ENCODE measurements at places on chromosomes 1 and 21.

DNA sequence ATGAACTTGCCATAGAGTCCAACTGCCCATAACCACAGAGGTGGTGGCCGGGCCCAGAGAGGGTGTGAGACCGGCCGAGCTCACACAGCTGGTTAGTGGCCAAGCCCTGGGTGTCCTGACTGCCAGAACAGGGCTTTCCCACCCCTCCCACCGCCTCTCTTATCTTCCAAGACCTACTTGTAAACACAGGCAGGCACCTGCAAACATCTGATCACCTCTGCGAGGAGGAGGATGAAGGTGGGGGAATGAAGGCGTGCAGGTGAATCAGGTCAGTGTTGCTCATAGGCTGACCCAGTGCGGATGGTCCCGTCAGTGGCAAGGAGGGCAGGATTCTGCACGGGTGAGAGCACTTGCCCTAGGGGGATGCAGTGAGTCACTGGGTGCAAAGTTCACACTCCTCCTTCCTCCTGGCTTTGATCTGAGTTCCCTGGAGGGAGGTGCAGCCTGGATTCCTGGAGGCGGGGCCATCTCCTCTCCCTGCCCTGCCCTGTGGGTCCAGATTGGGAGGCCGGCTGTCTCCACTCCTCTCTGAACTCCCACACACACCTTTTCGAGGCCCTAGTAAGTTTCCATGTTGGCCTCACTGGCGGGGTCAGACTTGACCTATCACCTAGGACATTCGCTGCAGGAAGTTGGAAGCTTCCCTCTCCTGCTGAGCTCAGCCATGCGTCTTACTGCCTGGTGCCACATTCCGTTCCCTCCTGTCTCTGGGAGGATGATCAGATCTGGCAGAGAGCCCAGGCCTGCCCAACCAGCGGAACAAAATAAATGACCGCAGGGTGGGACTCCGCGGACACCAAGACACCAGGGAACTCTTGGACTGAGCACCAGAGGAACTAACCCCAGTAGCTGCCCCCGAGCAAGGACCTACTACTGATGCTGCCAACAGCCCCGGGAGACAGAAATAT is 7.3 kb downstream of the UQCRHL start:
- peak; percentile 66 for DNase-seq

DNA sequence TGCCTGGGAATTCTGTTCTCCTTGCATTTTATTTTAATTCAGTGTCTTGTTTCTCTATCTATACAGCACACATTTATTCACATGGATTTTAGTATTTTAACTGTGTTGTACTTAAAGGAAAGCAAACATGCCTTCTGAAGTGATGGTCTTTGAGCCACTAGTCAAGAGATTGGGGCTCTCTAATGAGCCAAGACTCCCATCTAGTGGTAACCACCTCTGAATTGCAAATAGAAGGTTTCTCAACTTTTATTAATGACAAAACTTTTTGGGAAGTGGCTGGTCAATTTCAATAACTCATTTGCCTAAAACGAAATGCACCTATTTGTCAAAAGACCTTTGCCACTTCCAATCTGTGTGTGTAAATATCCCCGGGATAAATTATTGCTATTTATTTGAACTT is 199.6 kb downstream of the LTN1 start:
- DNase-seq, result no peak

DNA sequence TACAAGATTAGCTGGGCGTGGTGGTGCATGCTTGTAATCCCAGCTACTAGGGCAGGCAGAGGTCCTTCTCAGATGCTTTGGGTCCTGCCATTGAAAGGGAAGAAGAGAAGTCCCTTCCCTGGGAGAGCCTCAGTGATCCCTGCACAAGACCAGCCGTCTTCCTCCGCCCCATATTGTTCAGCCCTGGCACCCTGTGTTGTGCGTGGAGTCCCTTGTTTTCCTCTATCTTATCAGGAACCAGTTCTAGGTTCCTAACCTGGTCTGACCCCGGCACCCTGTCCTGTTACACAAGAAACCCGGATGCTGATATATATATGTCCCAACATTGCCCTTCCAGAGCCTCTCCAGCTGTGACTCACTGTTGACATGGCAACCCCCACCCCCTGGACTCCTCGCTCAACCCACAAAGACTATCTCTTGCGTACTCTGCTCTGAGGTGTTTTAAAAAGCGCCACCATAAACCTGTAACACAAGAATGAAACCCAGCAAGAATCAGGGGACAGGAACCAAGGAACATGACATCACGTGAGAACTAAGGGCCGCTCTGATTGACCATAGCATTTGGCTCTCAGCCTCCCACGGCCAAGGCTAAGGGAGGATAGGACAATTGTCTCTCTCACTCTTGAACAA is 4.8 kb downstream of the MX2 start:
- no peak for DNase-seq

- no peak for DNase-seq
These were observed 68.3 kb upstream of the RC3H1 start for GRCh38 chr1:174090471-174090870.

DNA sequence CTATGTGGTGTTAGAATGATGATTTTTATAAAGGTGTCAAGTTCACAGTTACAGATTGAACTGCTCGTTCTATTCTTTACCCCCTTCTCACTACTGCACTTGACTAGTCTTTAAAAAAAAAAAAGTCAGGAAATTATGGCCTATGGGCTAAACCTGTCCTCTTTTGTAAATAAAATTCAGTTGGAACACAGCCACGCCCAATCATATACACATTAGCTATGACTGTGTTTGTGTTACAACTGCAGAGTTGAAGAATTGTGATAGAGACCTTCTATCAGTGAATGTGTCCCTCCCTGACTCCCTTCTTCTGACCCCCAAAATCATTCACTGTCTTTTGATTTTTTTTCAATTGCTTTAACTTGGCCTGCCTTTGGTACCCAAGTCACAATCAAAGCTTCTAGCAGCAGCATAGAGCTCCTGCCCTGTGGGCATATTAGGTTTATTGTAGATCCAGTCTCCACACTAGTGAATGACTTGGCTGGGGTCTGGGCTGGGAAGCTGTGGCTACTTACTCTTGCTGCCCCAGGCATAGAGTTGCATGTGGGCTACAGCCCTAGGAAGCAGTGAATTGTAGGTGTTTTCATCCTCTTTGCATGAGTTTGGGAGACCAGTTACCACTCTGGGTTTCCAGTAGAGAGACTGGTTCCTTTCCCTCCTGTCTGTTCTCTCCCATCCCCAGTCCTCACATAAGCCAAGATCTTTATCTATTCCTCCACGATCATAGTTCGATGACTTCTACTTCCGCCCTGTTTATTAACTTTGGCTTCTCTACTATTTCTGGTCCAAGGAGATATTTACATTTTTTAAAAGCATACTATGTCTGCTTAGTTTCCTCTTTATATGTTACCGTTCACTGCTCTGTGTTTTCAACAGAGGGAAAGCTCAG is 249.9 kb downstream of the FMN2 start:
- no peak for DNase-seq

DNA sequence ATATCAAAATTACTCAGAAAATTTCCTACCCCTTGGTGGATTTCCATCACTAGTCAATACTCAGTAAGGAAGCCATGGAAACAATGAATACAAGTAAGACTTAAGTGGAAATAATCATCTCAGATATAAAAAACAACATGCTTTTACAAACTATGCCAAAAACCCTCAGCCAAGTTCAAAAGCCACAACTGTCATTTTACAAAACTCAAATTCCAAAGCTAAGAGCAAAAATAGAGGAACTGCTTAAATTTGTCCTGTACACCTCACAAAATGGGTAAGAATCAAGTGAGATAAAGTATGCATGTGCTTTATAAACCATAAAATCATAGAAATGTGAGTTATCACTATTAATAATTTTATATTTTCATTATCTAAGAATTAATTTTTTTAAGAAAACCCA is 9.6 kb downstream of the TMCO1 start:
- DNase-seq, result no peak

All from renal cortex interstitium (tissue), 15 donors.